NCI-H1092 (cell line): ENCODE measurements at places on chromosomes 2 and 18.

DNA sequence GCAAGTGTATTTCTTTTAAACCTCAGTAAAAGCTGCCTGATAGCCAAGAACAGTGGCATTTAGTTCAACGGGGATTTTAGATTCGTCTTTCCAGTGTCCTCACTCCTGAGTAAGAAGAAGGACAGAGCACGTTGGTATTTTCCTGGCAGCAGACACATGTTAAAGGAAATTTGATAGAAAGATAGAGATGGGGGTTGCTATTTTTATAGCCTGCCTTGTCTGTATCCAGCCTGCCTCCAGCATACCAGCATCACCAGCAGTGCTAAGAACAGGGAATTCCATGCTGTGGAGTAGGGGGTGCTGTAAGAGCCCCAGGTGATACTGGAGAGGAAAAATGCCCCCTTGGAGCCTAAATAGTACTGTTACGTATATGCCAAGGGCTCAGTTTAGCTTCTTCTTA is 1.1 kb upstream of the SMYD1 start:
- no peak for DNase-seq

DNA sequence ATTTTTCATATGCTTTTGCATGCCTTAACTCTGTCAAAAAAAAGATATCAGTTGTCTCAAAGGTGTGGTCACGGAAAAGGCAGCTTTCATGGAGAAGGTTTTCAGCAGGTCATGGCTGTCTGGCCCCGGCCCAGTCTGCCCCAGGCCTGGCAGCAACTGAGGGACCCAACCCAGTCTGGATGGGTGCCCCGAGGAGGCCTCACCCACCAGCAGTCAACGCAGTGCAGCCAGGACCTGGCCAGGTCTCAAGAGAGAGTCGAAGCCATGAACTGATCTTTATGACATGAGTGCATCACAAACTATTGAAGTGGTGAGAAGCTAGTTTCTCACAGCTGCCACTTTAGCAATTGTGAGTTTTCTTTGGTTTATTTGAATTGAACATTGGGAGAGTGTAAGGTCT is 7.9 kb downstream of the TUBB6 start:
- no peak for DNase-seq

DNA sequence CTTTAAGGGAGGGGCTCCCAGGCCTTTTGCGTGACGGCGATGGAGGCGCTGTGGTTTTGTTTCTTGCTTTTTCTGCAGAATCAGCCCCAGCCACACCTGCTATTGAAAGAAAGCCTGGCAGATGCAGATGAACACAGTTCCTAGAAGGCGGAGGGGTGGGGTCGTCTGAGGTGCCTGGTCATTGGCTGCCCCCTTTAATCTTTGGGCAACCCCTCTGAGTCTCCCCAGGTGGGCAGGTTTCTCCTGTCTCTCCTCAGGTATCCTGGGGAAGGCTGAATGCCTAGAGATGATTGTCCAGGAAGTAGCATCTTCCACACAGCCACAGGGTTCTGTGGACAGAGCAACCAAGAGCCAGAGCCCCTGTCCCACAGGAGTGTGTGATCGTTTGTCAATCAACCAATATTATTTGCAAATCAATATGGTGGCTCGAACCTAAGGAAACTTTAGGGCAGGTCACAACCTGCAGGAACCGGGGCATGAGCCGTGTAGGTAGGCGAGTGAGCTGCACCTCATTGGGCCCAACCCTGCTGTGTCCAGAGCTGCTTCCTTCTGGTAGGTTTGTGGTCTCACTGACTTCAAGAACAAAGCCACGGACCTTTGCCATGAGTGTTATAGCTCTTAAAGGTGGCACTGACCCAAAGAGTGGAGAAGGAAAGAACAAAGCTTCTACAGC is 104.3 kb downstream of the NDUFA10 start:
- no peak for DNase-seq

- no peak for DNase-seq
Measured at GRCh38 chr2:1405967-1406366, 7.3 kb upstream of the TPO start.

DNA sequence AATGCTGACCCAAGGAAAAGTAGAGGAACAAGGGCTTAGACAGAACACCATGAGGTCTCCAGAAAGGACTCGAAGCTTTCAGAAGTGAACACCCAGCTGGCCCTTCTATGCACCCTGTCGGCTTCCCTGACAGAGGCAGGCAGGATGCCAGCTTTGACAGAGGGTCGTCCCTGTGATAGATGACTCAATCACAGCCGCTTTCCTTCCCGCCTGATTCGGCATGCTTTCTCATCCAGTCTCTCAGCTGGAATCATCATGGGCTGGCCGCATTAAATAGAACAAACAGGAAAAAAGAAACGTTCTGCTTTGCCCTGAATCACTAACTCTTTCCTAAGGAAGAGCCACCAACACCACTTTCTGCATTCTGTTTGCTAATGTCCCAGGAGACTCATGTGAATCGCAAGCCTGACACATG is 140.3 kb upstream of the RAB12 start:
- no peak for DNase-seq

DNA sequence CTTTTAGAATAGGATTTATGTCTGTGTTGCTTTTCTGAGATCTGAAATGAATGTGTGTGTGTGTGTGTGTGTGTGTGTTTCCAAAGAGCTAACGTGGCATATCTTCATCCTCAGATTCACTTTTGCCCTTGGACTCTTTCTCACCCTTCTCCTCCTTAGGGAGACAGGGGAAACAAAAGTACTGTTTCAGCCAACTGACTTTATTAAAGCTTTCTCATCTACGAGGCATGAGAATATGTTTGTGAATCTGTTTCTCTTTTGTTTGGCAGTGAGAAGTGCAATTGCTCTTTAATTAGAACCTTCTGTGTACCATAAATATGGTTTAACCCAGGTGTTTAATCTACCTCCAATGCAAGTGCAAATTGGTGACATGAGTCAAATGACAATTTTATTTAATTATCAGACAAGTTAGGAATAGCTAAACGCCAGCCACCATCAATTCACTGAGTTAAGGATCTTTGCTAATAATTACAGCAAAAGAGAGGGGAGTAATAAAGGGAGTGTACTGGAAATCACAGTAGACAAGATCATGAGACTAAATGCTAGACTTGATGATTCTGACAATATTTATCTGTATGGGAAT is 186.4 kb upstream of the COL3A1 start:
- DNase-seq, result no peak

- DNase-seq, result no peak
Measured at GRCh38 chr2:74515981-74516633, 1.9 kb downstream of the TLX2 start.

GRCh38 chr2:133673305-133673905 is 105.1 kb upstream of the NCKAP5 start:
- DNase-seq, result no peak

GRCh38 chr18:75129717-75130477 is 79.0 kb downstream of the PTGR3 start:
- DNase-seq, result no peak

DNA sequence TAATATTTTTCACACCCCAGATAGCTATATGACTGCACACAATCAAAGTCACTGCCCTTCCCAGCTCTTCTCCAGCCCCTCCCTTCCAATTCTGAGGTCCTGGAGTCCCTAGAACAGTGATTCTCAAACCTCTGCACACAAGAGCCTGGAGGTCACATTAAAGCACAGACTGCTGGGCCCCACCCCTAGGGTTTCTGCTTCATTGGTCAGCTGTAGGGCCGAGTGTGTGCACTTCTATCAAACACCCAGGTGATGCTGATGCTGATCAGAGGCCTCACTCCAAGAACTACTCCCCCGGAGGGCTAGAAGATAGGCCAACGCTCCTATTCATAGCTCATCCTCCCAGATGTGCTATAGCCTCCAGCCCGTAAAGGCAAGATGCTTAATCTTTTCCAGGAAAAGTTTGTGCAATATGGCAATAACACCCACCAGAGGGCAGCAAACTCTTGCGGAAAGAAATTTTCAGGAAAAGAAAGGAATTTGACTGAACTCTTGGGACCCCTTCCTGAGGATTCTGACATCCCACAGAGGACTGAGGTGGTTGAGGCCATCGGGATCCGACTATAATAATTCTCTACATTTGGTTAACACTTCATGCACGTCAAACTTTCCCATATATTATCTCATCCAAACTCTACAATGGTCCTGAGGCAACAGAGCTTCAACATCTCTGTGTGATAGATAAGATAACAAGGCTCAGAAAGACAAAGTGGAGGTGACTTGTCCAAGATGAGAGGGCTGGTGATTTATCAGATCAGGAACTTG is 194.2 kb upstream of the PKDCC start:
- peak; percentile 5 for DNase-seq

GRCh38 chr18:45793264-45793965 is 32.1 kb upstream of the SIGLEC15 start:
- DNase-seq, result no peak

DNA sequence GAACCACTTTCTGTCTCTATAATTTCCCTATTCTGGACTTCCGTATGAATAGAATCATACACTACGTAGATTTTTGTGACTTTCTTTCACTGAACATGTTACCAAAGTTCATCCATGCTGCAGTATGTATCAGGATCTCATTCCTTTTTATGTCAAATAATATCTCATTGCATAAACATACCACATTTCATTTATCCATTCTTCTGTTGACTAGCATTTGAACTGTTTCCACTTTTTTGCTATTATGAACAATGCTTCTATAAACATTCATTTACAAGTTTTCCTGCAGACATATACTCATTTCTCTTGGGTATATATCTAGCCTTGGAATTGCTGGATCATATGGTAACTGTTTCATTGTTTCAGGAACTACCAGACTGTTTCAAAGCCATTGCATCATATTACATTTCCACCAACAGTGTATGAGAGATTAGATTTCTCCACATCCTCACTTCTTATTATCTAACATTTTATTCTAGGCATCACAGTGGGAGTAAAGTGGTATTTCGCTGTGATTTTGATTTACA is 186.2 kb downstream of the DYM start:
- DNase-seq, result no peak

GRCh38 chr2:198098918-198099317 is 294.5 kb downstream of the PLCL1 start:
- no peak for DNase-seq

DNA sequence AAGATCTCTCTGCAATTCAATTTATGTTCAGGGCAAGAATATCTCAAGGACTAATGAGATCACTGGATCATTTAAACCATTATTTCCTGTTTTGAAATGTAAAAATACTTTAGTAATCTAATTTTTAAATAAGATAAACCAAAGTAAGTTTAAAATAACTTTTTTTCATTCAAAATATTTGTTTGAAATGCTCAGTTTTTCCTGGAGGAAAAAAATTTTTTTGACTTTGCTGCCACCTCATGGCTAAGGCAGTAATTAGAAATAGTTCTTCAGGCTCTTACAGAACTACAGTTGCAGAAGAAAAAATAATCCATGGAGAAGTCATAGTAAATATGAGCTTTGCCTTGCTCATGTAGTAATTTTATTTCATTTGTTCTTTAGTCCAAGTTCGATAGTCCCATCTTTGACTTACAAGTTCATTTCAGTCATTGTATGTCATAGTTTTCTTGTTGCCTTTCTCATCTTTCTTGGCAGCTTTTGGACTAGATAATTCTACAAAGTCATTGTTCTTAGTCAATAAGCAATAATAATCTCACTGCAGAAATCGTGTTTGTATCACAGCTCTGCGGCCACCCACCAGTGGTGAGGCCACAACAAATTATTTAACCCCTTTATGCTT is 127.4 kb downstream of the DPP4 start:
- DNase-seq, result no peak

DNA sequence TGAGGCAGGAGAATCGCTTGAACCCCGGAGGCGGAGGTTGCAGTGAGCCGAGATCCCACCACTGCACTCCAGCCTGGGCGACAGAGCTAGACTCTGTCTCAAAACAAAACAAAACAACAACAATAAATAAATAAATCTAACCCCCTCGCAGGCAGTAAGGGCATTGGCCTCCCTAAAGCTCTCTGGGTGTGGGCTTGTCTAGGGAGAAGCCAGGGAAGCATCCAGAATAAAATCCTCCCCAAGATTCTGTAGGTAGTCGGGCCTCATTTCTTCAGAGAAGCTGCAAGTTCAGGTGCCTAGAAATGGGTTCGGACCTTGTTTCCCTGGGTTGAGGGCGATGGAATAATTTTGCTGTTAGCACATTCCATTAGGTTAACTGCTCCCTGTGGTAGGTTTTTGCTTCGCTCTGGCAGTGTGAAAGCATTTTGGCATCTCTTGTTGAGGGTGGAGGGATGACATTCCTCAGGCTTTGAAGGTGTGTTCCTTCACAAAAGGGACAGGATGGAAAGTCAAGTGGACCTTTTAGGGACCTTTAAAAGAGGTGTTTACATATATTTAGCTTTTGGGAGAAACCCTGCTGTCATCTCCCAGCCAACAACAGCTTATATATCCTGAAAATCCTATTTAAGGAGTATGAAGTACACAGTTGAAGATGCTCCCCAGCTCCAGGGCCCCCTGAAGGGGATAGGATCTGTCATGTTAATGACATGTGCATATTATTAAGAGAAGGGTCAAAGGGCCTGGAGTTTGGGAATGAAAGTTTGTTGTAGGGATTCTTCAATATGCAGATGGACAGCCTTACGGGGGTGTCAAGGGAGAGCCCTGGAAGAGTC is 17.7 kb downstream of the MYCN start:
- no peak for DNase-seq

GRCh38 chr2:26716769-26717168 is 24.2 kb downstream of the KCNK3 start:
- no peak for DNase-seq

- DNase-seq, result peak; percentile 49
Measured at GRCh38 chr18:3585656-3586509, 135.9 kb downstream of the TGIF1 start.
